Activated naive CD8-positive, alpha-beta T cell treated with anti-CD3 and anti-CD28 coated beads, Interleukin-2, amount 10 ng/mL, durations not matched to agents 7 days and 5 days (primary cell): ENCODE measurements at places on chromosomes 7 and 10. TPM values are rescaled to one million over a fixed set of nuclear protein-coding genes. Genes with fewer than 3 reads are reported as not detected.

DNA sequence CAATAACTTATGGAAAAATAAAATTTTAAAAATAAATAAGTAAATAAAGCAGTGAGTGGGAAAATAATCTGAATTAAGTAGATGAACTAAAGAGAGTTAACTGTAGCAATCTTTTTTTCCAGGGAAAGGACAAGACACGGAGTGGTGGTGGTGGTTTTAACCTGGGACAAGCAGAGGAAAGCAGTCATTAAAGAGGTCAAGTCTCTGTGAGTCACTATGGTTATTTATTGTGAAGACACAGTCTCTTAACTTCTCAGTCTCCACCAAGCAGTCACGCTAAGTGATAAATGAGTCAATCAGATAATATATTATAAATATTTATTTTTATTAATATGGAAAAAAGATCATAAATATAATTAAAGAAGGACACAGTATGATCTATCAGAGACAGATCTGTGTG is 228.1 kb upstream of the MEOX2 start:
- H3K27me3 ChIP-seq: no peaks in the 10 kb centered on the region
- H3K4me1 ChIP-seq: no peaks in the 10 kb centered on the region
- no peak for DNase-seq
- no peak overlapping the region for H3K4me3 ChIP-seq

- no peak overlapping the region for H3K27ac ChIP-seq
- peak; percentile 65 for DNase-seq
- H3K4me1 ChIP-seq: peaks cover 25% of the 10 kb centered on the region
- H3K4me3 ChIP-seq: no peak overlapping the region
Measured at GRCh38 chr10:79292891-79293746, 54.1 kb upstream of the PPIF start.

The STEAP4 gene
- total RNA-seq: not detected

The LRRD1 gene
- not detected for total RNA-seq

- H3K4me1 ChIP-seq: peaks cover 62% of the 10 kb centered on the region
- H3K27me3 ChIP-seq: no peaks in the 10 kb centered on the region
- peaks cover 39% of the 10 kb centered on the region for H3K36me3 ChIP-seq
- peak overlapping the region; percentile 59 for H3K4me3 ChIP-seq
Measured at GRCh38 chr10:3090914-3091787, 23.8 kb downstream of the PFKP start.
